ENCODE measurements at places on chromosomes 12 and 14.

- DNase-seq, result peak; percentile 65
These were observed 6.8 kb upstream of the PSMA6 start for GRCh38 chr14:35285168-35286002.

- DNase-seq, result no peak
These were observed 87.3 kb downstream of the DYRK2 start for GRCh38 chr12:67735868-67736267.

DNA sequence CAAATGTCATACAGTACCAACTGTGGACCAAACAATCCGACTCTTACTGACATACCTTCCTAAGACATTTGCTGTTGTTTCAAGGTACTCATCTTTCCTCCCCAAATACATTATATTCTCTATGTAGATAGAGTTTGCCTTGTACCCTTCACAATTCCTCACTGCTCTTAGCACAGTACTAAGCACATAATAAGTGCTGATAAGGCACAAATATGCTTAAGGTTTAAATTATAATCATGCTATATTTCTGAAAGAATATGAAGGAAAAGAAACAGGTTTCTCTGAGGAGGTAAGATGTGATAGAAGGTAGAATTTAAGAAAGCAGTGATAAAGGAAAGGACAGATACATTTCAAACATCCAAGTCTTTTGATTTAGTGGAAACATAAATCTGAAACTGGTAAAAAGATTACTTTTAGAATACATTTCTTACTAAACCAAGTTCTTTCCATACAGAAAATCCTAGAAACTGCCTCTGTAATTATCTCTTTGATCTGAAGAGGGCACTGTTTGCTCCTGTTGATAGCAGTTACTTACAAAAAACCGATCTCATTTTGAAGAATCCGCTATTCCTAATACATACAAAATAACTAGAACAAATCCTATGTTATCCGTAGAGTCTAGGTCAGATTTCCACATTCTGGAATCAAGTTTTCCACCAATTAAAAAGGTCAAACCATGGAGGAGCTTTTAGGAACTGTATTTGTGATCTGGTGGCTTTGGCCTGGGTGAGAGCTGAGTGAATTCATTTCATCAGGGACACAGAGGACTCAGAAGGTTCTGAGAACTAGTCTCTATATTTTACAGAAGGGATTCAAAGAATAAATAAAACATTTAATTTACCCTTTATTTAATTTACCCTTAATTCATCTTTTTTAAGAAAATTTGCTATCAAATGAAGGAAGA is 311.9 kb downstream of the DAD1 start:
- DNase-seq, result peak; percentile 30

DNA sequence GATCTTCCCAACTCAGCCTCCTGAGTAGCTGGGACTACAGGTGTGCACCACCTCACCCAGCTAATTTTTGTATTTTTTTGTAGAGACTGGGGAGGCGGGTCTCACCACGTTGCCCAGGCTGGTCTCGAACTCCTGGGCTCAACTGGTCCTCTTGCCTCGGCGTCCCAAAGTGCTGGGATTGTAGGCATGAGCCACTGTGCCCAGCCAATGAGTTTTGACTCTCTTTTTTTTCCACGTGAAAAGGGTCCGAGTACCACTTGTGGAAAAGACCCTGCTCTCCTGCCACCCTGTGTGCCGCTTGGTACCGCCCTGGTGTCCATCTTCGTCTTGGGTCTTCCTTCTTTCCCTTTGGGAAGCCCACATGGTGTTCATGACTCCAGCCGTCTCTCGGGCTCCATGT is 17.6 kb downstream of the TEDC1 start:
- no peak for DNase-seq

- DNase-seq, result no peak
These were observed 34.9 kb downstream of the CREBL2 start for GRCh38 chr12:12646483-12647072.

DNA sequence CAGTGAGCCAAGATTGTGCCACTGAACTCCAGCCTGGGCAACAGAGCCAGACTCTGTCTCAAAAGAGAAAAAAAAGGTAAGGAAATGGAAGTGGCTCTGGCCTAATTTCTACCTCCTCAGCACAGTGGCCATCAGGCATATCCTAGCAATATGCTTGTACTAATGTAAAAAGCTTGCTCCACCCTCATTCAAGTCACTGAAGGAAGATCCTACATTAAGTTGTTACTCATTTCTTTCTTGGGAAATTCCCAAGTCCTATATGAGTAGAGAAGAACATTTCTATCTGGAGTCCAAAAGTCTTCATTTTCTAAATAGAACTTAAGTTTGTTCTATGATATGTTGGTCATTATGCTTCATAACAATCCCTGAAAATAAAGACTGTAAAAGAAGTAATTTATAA is 67.3 kb upstream of the HOXC13 start:
- DNase-seq, result no peak

DNA sequence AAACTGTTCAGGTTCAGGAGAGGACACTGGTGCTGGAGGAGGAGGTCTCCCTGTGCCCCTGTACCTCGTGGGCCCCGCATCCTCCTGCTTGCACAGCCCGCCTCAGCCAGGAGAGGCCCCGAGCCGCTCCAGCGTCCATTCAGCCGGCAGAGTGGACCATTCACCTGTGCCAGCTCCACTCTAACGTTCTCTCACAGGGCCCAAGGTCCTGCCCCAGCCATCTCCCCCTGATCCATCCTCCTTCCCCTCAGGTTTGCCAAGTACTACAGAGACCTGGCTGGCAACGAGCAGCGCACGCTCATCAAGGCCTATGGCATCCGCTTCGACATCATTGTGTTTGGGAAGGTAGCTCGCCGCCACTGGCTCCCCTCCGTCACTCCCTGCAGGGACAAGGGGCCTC is 22.2 kb downstream of the P2RX4 start:
- DNase-seq, result no peak

- no peak for DNase-seq
These were observed 160.7 kb downstream of the MED13L start for GRCh38 chr12:116116650-116117424.

DNA sequence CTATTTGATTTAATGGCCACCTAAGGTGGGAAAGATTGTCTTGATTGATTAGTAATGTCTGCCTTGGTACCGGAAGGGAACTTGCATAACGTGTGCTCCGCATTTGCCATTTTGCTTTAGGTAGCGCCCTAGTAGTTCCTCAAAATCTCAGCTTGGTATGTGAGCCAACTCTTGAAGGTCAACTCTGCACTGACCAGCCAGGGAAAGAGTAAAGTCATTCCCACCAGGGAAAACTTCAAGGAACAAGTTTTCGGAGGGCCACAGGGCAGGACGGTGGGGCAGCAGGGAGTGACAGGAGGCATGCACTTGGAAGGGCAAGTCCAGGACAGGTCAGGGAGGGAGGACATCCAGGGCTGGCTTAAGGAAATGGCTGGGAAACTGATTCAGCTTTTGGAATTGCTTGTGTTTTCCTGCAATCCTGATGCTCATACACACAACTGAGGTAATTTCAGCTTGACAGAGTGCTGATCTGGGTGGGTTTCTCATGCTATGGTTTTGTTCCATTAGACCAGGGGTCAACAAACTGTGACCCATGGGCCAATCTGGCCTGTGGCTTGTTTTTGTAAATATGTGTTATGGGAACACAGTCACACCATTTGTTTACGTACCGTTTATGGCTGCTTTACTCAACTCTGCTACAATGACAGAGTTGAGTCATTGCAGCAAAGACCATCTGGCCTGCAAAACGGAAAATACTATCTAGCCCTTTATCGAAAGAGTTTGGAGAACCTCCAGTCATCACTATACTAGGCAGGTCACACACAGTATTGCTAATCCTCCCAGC is 184.5 kb downstream of the RBM19 start:
- DNase-seq, result no peak

GRCh38 chr12:53500142-53500775 is 824 bp upstream of the TARBP2 start:
- no peak for DNase-seq

DNA sequence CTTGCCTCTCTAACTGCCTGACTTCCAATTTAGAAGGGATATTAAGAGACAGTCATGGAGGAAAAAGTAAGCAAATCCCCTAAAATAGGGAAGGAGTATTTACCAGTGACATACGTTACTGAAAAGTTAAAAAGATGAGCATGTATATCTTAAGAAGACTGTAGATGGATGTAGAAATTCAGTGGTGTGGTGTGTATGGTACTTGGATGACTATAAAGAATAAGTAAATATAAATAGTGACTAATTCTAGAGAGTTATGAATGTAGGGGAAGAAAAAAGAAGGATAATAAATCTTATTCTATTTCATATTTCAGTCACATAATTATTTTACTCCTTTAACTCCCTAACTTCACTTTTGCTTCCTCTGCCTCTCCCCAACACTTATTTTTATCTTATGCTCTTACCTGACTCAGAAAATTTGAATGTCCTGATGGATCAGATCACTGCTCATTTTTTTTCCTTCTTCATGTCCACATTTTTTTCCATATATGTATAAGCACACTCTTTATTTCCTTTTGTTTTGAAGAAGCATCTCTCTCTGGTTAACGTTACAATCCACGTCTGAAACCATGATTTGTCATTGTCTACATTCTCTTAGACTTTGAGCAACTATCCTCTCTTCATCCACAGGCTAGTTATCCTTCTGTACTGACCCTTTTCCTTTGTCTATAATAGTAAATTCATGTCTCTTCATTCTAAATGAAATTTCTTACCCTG is 422.7 kb upstream of the SYT1 start:
- no peak for DNase-seq

- DNase-seq, result no peak
These were observed 92.7 kb downstream of the ITPK1 start for GRCh38 chr14:93023039-93023438.

DNA sequence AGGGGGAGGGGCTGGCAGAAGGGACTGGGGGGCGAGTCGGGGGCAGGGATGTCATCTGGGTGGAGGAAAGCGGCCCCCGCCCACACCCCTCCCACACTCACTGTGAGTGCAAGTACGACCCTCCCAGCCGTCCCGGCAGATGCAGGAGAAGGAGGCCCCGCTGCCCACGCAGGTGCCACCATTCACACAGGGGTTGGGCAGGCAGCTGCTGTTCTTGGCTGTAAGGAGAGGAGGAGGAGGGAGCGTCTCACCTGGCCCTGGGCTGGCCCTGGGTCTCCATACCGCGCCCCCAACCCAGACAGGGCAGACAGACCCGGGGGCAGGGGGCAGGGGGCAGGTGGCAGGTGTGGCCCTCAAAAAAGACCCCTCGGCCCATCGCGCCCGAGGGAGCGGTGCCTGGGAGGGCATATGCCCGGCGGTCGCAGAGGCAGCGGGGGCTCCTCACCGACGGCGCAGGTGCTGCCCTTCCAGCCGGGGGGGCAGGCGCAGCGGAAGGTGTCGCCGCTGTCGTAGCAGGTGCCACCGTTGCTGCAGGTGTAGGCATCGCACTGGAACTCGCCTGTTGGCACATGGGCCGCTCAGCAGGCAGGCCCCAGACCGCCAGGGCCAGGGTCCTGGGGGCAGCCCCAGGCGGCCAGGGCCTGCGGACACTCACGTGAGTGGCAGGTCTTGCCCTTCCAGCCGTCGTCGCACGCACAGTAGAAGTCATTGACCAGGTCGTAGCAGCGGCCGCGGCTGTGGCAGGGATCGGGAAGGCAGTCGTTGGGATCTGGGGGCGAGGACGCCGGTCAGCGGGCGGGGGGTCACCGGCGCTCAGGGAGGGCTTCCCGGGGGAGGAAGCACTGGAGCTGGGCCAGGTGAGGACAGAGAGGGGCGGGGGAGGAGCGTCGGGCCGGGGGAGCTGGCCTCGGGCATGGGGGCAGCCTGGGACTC is 20.6 kb downstream of the JAG2 start:
- no peak for DNase-seq

GRCh38 chr14:99633918-99634317 is 11.0 kb upstream of the HHIPL1 start:
- no peak for DNase-seq

DNA sequence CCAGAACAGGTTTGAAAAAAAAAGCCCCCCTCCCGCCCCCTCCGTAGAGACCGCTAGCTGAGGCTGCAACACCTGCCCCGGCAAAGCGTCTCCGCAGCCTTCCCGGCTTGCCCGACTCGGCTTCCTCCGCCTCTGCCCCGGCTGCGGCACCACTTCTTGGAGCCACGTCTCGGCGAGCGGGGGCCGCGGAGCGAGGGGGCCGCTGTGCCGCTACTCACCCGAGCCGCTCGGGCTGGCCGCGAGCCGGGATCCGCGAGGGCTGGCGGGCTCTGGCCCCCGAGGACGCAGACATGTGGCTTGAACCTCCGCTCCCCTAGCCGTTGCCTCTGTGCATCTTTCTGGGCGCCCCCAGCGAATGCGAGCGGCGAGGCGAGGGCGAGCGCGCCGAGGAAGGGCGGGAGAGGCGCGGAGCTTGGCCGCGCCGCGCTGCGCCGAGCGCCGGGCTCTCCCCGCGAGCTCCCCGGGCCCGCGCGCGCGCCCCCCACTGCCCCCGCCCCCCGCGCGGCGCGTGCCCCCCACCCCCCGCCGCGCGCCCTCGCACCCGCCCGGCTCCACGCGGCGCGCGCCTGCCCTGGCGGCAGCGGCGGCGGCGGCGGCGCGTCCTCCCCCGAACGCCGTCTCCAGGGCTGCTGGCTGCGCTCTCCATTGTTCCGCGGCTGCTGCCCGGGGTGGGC is 249.5 kb downstream of the APAF1 start:
- no peak for DNase-seq

DNA sequence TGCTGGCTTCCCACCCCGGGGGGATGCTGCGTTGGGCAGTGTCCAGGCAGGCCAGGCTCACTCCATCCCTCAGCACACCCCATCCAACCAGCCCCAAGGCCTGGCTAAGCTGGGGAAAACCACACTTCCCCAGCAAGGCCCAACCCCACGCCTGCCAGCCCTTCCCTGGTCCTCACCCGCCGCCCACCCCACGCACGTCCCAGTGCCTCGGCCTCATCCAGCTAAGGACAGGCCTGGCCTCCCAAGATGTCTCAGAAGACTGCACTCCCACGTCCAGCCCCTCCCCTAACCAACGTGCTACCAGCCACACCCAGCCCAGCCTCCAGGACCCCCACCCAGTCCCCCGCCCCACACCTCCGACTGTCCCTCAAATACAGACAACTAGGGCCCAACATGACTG is 9.8 kb downstream of the JAG2 start:
- no peak for DNase-seq

- DNase-seq, result no peak
These were observed 297.7 kb downstream of the SYT1 start for GRCh38 chr12:79162147-79162772.

GRCh38 chr12:103668520-103668919 is 81.4 kb downstream of the STAB2 start:
- DNase-seq, result no peak

DNA sequence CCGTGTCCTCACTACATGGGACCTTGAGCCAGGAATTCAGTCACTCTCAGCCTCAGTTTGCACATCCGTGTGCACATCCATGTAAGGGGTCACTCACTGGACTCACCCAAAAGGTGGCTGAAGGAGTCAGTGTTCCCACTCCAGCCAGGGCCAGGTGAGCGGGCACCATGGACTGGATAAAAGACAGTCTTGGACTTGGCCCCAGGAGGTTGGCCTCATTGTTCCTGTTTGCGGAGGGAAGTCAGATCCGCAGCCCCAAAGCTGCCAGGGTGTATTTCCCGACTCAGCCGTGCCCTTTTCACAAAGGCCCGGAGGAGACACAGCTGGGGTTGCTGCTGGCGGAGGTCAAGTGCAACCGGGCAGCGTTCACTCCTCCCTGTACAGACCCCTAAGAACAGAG is 170.7 kb upstream of the MYL2 start:
- no peak for DNase-seq
